ENCODE measurements at places on chromosomes 2 and 18.

GRCh38 chr2:120298173-120298835, 45.7 kb downstream of the RALB start:
- DNase-seq: no peak

DNA sequence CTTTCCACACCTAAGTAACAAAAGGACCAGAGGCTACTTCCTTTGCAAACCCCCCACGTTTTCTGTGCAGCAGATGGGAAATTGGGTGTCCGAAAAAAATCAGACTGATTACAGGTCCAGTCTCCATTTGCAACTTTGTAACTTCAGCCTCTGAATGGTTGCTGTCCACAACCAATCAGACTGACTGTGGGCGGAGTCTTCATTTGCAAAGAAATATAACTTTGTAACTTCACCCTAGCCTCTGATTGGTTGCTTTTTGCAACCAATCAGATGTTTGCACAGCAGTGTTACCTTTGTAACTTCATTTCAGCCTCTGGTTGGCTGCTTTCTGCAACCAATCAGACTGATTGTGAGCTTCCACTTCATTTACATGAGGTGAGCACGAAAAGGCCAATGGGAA, 27.8 kb upstream of the CACNB4 start:
- no peak for DNase-seq

- no peak for DNase-seq
Observed at GRCh38 chr2:108399479-108399878, 21.7 kb downstream of the SULT1C4 start.

- DNase-seq: no peak
Observed at GRCh38 chr2:180653481-180653880, 326.9 kb upstream of the UBE2E3 start.

DNA sequence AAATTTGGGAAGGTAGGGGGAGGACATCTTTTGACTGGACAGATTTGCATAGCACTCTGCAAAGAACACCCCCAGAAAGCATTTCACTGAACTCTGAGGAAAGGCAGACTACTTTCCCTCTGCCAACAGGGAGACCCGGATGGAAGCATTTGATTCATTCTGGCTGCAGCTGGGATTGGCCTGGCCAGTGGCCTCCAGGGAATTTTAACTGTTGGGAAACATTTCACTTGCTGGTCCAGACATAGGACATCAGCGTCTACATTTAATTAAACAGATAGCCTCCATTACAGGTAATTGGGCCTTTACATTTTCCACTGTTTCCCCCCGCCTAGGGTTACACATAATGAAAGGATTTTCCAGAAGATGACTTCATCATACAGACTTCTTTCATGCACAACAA, 92.8 kb downstream of the MARCHF4 start:
- DNase-seq: no peak

DNA sequence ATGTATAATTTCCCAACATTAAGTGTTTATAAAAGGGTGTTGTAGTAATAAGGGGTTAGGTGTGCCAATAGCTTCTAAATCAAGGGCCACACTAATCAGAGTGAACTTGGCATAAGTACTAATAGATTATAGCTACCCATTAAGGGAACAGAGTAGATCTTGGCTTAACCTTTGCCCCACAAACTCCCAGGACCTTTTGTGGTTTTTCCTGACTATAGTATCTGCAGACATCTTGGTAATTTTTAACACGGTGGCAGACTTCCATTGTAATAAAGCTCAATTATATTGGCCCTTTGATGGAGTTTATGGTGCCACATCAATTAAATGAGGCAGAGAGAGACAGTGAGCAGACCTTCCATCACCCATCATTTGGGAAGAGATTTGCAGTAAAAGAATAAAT, 358.5 kb upstream of the HNRNPA3 start:
- peak; percentile 24 for DNase-seq

DNA sequence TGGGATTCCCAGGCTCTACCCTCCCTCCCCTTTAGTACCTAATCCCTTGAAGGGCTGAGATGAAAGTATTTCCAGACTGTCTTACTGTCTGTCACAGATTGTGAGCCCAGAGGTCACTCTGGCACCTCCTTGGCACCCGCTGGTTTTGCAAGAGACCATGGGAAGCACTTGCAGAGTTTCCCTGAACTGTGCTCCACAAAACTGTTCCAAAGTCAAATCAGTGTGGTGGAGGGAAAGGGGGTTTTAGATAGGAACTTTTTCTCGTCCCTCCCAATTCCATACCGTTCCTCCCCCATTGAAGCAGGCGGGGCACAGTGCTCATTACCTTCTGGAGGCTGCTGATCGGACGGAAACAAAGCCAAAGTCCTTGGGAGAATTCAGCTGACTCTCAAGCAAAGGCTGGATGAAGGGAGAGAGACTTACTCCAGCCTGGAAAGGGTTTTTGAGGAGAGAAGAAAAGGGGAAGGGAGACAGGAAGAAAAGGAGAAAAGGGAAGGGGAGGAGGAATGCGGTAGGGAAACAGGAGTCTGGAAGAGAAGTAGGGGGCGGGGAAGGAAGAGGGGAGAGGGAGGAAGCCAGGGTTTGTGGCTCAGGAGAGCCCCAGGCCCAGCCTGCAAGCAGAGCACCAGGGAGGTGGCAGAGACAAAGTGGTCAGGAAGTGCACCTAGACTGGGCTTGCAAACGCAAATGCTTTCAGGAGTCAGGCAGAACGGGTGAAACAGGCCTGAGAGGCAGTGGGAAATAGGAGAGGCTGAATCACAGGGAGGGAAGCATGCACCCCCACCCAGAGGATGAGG, 88.4 kb upstream of the SP3 start:
- no peak for DNase-seq

DNA sequence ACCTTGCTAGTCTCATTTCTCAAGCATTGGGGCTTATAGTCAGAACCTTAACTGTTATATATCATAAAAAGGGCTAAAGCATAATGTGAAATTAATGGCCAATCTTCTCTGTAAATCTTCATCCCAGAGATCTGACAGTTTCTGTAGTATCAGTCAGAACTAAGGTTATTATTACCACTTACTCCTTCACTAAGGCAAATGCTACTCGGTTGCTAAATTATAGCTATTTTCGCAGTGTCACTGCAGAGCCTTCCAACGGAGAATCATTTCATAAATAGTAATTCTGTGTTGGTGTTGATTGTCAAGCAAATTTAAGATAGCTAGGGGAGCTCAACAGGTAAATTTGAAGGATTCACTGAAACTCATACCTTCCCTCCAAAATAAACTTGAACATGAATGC, 258.0 kb downstream of the METTL4 start:
- DNase-seq: no peak

- no peak for DNase-seq
Observed at GRCh38 chr2:145277922-145278321, 758.0 kb upstream of the ZEB2 start.

GRCh38 chr18:34352385-34353163, 127.9 kb upstream of the NOL4 start:
- DNase-seq: no peak

- peak; percentile 21 for DNase-seq
Observed at GRCh38 chr2:12416600-12416999, 300.1 kb upstream of the TRIB2 start.

DNA sequence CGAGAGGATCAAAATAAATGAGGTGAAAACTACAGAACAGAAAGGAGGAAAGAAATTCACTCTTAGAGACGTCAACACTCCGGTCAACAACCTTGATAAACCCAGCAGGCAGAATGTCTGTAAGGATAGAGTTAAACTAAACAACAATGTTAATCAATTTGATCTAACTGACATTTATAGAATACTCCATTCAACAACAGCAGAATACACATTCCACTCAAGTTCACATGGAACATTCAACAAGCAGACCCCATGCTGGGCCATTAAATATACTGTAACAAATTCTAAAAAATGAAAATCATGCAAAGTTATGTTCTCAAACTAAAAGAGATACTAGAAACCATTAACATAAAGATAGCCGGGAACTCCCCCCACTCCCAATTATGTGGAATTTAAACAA, 41.8 kb downstream of the FAM210A start:
- no peak for DNase-seq

- DNase-seq: no peak
Observed at GRCh38 chr2:101357376-101357775, 29.9 kb downstream of the CREG2 start.

DNA sequence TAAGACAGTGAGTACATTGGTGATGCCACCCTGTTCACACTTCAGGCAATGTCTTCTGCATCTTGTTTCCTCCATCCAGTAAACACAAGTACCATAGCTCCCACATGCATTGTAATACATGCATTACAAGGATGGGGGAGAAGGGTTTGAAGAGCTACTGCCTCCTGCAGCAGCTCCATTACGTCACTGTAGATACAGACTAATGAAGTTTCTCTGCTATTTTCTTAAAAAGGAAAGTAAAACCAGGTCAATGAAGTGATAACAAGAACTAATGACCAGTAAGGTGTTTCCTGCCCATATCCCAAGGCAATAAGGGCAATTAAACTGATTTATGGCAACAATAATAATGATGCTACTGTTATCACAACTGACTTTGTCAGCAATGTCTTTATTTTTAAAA, 18.2 kb upstream of the BBS5 start:
- no peak for DNase-seq

- DNase-seq: no peak
Observed at GRCh38 chr2:37526323-37526722, 145.1 kb downstream of the CDC42EP3 start.

DNA sequence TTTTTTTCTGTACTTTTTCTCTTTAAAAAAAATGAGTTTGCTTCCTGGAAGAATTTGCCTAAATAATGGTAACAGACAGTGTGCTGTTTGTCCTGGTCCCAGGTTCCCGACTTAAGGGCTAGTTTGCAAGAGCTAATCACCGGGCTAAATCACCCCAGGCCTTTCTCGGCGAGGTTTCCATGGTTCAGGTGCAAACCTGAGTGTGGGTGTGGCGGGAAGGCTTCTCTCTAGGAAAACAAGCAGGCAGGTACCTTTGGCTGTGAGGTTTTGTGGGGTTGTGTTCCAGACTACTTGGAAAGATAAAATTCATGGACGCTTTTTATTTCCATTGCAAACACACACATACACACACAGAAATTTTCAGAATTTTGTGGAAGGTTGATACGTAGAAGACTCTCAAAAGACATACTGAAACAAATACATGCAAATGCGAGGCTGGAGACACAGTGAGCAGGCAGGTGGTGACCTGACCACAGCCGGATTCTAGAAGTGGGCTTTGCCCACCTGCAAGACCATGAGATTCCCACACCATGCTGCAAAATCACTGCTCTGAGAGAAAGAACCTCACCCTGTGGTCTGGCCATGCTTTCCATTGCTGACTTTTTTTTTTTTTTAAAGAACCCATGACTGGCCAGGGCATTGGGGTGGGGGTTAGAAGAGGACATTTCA, 815 bp downstream of the CNDP1 start:
- DNase-seq: no peak

GRCh38 chr2:169095621-169096105, 26.3 kb downstream of the DHRS9 start:
- DNase-seq: no peak

GRCh38 chr2:166257859-166258258, 117.9 kb downstream of the SCN9A start:
- no peak for DNase-seq

GRCh38 chr18:55491616-55492015, 96.4 kb downstream of the TCF4 start:
- no peak for DNase-seq

DNA sequence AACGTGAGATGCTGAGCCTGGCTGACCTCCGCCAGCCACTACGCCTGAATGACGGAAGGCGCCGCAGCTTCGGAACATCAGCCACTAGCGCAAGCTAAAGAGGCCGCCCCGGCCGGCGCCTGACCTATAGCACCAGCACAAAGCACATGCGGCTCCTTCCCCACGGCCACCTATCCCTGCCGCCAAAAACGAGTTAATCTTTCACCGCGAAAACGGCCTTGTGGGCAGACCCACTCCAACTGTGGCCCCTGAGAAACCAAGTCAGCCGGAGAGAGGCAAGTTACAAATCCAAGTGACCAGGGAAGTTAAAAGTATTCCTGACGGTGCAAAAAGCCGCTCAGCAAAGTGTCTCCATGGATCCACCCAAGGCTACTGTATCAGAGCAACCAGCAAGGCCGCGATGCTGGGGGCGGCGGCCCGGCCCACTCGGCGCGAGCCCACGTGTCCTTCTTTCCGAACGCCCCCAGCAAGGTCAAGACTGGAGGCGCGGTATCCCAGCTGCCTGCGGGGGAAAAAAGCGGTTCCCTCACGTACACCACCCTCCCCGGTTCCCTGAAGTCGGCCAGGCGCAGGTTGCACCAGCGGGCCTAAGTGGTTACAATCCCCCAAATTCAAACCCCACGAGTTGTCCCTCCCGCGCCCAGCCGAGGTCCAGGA, 575 bp downstream of the HSPD1 start:
- peak; percentile 67 for DNase-seq

GRCh38 chr2:34204560-34204959, 605.5 kb upstream of the FAM98A start:
- DNase-seq: no peak

DNA sequence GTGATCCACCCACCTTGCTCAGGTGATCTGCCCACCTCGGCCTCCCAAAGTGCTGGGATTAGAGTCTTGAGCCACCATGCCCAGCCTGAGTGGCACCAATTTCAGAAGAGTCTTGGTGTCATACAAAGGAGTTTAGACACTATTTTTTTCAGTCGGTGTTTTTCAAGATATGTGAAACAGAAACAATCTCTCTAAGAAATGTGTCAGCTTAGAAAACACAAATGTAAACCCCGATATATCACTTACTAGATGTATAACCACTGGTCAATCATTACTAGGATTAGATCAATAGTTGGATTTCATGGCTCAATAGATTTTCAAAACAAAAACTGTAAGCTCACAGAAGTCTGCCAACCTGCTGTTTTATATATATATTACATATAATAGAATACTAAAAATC, 67.2 kb upstream of the FRZB start:
- DNase-seq: no peak

DNA sequence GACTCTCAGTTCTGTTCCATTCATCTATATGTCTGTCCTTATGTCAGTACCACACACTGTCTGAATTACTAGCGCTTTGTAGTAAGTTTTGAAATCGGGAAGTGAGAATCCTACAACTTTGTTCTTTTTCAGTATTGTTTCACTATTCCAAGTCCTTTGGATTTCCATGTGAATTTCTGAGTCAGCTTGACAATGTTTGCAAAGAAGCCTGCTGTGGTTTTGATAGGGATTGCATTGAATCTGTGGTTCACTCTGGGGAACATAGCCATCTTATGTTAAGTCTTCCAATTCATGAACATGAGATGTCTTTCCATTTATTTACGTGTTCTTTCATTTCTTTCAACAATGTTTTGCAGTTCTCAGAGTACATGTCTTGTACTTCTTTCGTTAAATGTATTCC, 15.0 kb downstream of the SLC3A1 start:
- no peak for DNase-seq

- no peak for DNase-seq
Observed at GRCh38 chr18:27181726-27182125, 3.4 kb downstream of the CHST9 start.

DNA sequence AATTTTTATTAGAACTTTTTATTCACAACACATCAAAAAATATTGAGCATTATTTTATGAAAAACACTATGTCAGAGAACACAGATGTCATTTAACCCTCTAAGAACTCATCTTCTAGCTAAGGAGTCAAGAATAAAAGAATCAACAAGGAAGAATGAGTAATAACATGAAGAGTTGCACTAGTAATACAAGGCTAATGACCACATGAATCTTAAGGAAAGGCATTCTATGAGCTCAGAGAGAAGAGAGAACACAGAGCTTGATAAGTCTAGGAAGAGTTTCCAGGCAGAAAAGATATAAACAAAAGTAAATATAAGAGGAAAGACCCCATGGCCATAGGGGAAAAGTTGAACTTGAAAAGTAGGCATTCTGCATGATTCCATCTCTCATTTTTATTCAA, 166.5 kb downstream of the MAIP1 start:
- DNase-seq: no peak

- DNase-seq: no peak
Observed at GRCh38 chr2:9573840-9574239, 18.2 kb upstream of the ADAM17 start.

- no peak for DNase-seq
Observed at GRCh38 chr2:67399144-67399543, 2.0 kb downstream of the ETAA1 start.

Measured in colonic mucosa (tissue), 4 donors.